ENCODE measurements at places on chromosomes 5 and 9.

GRCh38 chr9:77375956-77376532, 198.7 kb downstream of the VPS13A start:
- DNase-seq: no peak

GRCh38 chr5:36168737-36169136, 16.8 kb downstream of the SKP2 start:
- DNase-seq: no peak

DNA sequence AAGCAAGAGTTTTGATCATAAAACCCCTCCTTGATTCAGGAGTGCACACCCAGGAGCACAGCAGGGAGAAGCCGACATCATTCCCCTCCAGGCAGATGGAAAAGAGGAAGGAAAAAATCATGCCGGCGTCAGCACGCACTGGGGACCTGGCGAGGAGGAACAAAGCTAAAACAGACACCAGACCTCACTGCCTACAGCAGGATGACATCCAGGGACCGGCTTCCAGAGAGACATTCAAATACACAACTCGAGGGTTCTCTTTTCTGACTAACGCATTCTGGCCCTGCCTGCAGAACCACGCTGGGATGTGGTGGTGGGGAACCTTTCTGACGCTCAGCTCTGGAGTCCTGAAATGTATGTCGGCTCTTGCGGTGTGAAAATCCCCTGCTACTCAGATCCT, 2.7 kb downstream of the UBAC1 start:
- no peak for DNase-seq

- no peak for DNase-seq
Observed at GRCh38 chr9:17021387-17021970, 113.4 kb upstream of the CNTLN start.

DNA sequence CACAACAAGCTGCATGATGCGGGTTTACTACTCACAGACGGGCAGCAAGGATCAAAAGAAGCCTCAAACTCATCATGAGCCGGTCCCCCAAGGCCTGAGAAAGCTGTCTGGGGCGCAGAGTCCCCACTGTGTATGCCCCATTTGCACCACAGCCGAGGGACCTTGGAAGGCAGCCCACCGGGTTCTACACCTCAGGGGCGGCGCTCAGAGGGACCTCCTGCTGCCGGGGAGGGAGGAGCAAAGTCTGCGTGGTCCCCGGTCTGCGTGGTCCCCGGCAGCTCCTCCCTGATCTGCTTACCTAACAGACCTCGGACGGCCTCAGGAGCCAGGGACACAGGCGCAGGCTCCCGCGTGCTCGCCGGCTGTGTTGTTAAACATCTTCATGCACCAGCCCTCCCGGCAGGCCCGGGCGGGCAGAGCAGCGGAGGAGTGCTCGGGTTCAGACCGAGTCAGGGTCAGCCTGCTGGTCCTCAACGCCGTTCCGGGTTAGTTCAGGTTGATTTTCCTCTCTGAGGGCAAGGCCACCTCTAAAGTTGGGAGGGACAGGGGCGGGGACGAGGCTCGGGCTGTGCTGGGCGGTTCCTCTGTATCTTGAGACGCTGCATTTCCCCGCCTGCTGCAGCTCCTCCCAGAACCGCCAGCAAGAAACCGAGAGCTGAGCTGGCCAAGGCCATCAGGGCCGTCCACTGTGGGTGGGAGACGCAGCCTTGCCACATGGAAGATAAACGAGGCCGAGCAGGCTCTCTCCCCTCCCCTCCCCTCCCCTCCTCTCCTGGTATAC, 74.6 kb downstream of the MRPL36 start:
- DNase-seq: no peak

GRCh38 chr9:88786291-88787079, 204.8 kb upstream of the S1PR3 start:
- no peak for DNase-seq

- DNase-seq: no peak
Observed at GRCh38 chr5:27727254-27727653, 688.9 kb upstream of the CDH9 start.

- DNase-seq: no peak
Observed at GRCh38 chr9:94911211-94911610, 184.7 kb downstream of the AOPEP start.

DNA sequence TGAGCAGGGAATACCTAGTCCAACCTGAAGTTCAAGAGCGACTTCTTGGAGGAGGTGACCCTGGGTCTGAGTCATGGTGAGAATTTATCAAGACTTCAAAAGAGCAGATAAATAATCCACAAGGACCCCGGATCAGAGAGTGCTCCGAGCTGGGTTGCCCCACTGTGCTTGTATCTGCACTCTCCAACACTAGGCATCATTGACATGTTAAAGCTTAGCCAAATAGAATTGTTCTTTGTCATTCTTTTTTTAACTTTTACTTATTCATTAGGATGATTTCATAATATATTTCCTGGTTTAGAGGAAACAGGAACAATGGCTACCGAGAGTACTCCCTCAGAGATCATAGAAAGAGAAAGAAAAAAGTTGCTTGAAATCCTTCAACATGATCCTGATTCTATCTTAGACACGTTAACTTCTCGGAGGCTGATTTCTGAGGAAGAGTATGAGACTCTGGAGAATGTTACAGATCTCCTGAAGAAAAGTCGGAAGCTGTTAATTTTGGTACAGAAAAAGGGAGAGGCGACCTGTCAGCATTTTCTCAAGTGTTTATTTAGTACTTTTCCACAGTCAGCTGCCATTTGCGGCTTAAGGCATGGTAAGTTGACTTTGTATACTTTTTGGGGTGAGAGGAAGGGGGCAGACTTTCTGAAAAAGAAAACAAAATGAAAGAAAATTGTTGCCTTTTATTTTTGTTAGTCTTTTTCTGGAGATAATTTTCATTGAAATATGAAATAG, at the start of gene CARD6:
TSS of gene CARD6 (plus strand) at position 300 of the 738 bp plus-strand sequence. CDS start at position 316, 16 bp downstream.
- no peak for DNase-seq

GRCh38 chr5:143386725-143387124, 16.8 kb downstream of the NR3C1 start:
- DNase-seq: no peak

GRCh38 chr9:72557549-72557948, 36.1 kb downstream of the TMC1 start:
- DNase-seq: peak; percentile 85

DNA sequence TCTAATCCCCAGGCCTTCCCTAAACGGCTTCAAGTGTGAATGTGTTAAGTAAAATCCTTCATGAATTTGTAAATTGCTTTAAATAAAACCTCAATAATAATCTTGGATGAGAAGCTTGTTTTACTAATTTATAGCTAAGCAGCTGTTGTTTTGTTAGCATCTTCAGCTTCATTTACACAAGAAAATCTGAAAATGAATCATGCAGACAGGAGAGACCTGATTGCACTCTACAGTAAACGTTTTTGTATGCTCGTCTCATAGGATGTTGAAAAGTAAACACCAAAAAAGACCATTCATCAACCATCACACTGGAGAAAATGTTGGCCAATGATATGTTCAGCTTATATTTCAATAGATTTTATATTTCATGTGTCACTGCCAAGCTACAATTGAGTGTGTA, 40.4 kb upstream of the MAP3K1 start:
- DNase-seq: no peak

GRCh38 chr5:55850839-55851674, at the start of gene IL31RA:
Gene IL31RA (plus strand): TSS chr5:55851357. CDS start chr5:55851571, 214 bp downstream.
- DNase-seq: peak; percentile 78

DNA sequence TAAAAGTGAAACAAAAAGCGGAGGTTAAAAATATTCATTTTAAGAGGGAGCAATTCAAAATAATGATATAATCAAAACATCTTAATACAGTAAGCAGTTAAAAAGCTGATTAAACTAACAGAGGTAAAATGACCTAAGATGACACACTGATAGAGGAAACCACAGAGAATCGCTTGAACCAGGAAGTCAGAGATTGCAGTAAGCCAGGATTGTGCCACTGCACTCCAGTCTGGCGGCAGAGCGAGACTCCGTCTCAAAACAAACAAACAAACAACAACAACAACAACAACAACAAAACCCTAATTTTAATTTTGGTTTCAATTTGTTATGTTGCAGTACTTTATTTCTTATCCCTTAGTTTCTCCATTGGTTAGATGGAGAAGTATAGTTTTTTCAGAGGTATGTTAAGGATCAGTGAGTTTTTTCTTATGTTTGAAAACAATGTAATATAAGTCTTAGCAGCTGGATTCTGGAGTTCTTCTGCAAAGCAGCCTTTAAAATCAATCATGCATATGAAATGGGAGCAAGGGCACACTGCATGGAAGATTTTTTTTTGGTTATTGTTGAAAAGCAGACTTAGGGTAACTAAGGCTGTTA, 58.5 kb downstream of the MLANA start:
- no peak for DNase-seq

GRCh38 chr5:85952680-85953079, 665.1 kb upstream of the COX7C start:
- no peak for DNase-seq

DNA sequence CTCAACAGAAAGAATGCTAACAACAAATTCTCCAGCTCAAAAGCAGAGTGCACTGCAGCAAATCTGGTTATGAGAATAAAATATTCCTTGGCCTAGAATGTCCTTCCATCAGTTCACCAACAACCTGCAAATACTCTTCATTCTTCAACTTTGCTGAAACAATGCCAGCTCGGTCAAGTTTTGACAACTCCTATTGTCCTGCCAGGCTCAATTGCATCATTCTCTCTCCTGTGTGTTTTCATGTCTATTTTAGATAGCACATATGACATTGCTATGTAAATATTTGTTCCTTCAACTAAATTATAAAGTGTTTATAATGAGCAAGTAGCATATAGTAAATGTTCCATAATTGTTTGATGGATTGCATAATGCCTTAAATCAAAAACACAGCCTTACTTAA, 463.8 kb downstream of the TLE1 start:
- no peak for DNase-seq

DNA sequence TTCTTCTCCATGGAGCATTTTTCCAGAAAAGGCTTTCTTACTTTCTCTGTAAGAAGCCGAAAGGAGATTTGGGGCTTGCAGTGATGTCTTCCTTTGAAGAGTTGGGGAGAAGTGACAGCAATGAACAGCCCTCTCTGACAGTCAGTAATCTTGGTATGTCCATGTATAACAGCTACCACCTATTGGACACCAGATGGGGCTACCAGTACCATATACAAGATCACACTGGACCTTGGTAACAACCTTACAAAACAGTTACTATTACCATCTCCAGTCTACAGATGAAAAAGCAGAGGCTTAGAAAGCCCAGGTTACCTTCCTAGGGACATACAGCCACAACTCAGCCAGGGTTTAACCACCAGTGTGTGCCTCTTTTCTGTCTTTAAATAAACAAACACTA, 272.7 kb upstream of the TRPC7 start:
- DNase-seq: no peak

DNA sequence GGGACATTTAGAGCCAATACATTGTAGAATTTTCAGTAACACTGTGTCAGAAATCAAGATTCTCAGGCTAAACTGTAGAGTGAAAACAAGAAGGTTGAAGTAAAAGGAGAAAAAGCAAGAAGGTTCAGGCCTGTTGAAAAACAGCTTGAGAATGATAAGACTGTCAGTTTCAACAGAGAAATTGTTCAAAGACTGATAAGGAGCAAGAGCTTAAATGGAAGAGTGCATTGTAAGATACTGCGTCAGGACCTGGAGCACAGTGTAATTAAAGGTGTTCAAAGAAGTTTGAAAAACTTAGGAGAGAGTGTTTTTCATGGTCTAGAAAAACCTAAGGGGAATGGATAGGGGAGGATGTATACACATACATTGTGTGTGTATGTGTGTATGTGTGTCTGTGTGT, 408.3 kb downstream of the KDM4C start:
- no peak for DNase-seq

- no peak for DNase-seq
Observed at GRCh38 chr9:106861640-106862109, 1.3 kb upstream of the ZNF462 start.

GRCh38 chr5:17001428-17001827, 65.3 kb upstream of the MYO10 start:
- DNase-seq: no peak

DNA sequence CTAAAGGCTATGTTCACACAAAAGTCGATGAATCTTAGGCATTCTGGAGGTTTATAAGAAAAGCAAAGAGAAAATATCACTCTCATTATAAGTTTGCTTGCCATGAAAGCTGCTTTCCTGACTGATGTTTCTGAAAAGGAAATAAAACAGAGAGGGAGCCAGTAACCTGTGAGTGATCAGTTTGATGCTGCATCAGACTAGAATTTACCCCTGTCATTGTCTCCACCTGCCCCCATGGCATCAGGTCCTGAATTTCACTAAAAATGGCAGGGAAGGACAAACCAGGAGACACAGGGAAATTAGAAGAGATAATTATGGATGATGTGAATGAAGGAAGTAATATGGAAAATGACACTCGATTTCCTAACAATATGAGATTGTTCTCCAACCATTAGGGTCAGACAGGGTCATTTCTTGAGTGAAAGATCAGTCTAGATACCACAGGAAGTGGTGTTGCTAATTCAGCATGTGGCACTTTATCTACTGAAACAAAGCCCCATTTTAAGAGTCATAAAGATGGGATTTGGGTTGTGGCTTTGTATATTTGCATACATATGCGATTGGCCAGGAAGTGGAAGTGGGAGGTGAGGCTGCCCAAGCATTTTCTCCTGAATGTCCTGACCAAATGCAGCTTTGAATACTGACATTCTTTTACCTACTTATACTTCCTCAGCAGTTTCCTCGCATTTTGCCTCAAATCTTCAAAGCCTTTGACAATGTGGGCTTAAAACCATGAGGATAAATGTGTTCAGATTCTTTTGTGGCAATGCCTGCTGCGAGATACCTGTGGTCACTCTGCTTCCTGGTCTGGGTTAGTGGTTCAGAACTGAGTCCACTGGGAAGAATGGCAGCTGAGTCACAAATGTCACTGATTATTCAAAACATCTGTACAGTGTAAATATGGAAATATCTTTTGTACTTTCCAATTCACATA, 29.7 kb downstream of the MEGF10 start:
- DNase-seq: no peak

DNA sequence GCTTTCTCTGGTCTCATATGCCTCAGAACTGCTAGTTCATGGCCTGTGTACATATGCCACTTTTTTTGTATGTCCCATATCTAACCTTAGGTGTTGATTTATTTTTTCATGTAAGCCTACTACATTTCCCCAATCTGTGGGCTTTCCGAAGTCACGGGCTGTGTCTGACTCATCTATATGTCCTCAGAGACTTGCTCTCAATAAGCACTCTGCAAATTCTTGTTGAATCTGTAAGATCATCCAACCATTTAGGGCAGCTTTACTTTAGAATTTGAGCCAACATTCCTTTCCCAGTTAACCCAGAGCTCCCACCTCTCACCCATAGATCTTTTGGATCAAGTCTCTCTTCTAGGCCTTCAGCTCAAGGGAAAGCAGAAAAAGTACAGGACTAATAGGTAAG, 263.4 kb downstream of the SEC61B start:
- DNase-seq: no peak

GRCh38 chr9:72864327-72864726, 88.5 kb downstream of the ALDH1A1 start:
- DNase-seq: no peak

- DNase-seq: no peak
Observed at GRCh38 chr5:39420482-39421145, 4.2 kb downstream of the DAB2 start.

DNA sequence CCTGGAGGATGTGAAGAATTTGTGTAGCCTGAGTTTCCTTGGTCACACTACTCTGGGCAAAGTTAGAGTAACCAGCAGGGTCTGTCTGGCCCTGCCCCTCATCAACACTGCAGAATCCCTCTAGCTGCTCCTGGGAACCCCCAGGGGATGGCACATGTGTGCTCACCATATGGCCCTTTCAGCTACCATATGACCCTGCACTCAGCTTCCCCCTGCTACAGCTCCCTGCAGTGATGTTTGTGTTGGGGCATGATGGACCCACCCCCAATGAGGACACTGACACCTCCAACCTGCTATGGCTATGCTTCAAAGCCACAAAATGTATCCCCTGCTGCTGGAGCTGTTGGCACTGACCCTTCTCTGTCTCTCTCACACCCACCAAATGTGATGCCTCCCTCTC, 152.7 kb downstream of the SNX18 start:
- no peak for DNase-seq

Measured in Panc1 (cell line).